ENCODE measurements at places on chromosomes 3 and 15.
A peak's percentile ranks its signal among the peaks of the same experiment; 100 is the strongest.

- no peak for DNase-seq
Measured at GRCh38 chr3:18635215-18635614, 210.1 kb upstream of the SATB1 start.

- DNase-seq, result peak; percentile 60
Measured at GRCh38 chr3:105584003-105584790, 217.5 kb downstream of the ALCAM start.

DNA sequence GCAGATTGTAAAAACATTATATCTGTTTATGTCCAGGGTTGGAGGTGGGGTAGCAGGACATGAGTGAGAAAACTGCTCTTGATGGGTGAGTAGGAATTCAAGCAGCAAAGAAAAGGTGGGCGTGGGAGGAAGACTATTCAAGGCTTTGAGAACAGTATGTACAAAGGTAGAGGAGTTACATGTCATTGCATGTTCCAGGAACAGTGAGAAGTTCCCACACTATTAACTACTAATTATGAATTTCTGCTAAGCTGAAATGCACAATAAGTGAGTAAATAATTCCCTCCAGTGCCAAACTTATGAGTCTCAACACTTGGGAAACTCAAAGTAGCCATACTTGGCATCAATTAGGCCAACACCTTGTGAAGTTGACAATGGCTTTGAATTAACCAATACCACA is 80.1 kb downstream of the SRGAP3 start:
- DNase-seq, result peak; percentile 86

GRCh38 chr3:101042996-101043686 is 49.9 kb upstream of the ABI3BP start:
- peak; percentile 57 for DNase-seq

DNA sequence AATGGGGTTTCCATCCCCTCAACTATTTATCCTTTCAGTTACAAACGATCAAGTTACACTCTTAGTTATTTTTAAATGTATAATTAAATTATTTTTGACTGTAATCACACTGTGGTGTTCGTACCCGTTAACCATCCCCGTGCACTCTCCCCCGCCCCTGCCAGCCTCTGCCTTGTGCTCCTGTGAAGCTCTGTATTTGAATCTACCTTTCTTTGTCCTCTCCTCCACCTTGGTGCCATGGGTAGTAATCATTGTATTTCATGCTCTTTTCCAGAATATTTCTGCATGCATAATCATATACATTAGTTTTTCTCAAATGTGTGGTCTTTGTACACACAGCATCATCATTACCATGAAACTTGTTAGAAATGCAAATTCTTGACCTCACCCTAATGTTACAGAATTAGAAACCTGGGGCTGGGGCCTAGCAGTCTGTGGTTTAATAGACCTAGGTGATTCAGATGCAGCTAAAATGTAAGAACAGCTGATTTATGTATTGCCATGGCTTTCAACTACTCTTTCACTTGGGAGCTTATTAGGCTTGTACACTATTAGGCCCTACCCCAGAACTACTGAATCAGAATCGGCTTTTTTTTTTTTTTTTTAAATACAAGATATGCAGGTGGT is 91.5 kb downstream of the STT3B start:
- no peak for DNase-seq

- no peak for DNase-seq
Measured at GRCh38 chr3:105334138-105334882, 32.4 kb upstream of the ALCAM start.

- no peak for DNase-seq
Measured at GRCh38 chr3:188691665-188692064, 480.1 kb upstream of the TPRG1 start.

DNA sequence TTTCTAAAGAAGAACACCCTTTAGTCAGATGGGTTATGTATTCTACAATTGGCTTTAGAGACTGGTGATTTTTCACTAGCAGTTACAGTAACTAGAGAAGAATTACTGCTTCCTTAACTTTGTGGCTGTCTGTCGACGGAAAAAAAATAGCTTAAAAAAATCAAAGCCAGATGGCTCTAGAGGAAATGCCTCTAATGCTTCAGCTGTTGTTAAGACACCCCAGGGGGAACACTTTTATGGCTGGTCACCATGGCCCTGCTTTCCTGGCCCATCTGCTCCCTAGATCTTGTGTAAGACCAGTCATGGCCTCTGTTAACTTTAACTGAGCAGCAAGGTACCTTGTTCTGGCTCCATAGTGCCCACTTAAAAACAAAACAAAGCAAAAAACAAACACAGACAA is 198.6 kb upstream of the PLSCR5 start:
- no peak for DNase-seq

GRCh38 chr3:11379238-11379823 is 107.1 kb downstream of the ATG7 start:
- DNase-seq, result peak; percentile 59

- DNase-seq, result peak; percentile 47
Measured at GRCh38 chr3:118102737-118103136, 931.9 kb downstream of the IGSF11 start.

GRCh38 chr3:13120289-13120927 is 47.2 kb upstream of the IQSEC1 start:
- no peak for DNase-seq

GRCh38 chr15:76289582-76289981 is 21.7 kb downstream of the ETFA start:
- DNase-seq, result no peak

GRCh38 chr3:127489357-127489756 is 101.2 kb downstream of the TPRA1 start:
- no peak for DNase-seq

DNA sequence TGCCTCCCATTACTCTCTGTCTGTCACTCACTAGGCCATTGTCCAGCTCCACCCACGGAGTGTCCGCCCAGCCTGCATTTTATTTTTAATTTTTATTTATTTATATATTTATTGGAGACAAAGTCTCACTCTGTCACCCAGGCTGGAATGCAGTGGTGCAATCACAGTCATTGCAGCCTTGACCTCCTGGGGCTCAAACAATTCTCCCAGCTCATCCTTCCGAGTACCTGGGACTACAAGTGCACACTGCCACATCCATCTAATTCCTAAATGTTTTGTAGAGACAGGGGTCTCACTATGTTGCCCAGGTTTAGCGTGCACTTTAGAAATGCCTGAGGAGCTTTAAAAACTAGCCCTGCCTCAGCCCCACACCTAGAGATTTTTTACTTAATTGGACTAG is 141.5 kb downstream of the LIPC start:
- DNase-seq, result no peak

GRCh38 chr3:134239538-134239937 is 11.1 kb downstream of the RYK start:
- no peak for DNase-seq

GRCh38 chr3:70943886-70944285 is 631.4 kb upstream of the MDFIC2 start:
- no peak for DNase-seq

DNA sequence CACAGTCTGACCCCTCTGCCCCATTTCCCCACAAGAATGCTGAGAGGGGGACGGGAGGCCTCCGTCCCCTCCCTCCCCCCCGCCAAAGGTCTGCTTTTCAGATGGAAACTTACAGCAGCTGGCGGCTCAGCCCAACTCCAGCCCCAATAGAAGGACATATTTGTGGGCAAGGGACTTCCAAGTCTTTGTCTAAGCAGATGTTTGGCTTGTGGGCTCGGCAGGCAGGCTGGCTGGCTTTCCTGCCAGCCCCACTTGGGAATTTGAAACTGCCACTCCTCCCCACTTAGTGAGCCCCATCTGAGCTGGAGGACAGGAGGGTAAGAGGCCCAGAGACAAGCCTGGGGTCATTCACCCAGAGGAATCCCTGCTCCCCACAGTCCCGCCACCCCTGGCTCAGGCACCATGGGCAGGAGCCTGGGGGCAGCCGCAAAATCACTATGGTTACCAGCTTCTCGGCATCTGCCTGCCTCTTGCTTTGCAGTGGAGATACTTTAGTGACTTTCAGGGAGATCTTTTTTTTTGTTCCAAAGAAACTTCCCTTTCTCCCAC is 53.6 kb downstream of the LMCD1 start:
- DNase-seq, result no peak

- peak; percentile 47 for DNase-seq
Measured at GRCh38 chr3:160804762-160805161, 48.7 kb downstream of the PPM1L start.

DNA sequence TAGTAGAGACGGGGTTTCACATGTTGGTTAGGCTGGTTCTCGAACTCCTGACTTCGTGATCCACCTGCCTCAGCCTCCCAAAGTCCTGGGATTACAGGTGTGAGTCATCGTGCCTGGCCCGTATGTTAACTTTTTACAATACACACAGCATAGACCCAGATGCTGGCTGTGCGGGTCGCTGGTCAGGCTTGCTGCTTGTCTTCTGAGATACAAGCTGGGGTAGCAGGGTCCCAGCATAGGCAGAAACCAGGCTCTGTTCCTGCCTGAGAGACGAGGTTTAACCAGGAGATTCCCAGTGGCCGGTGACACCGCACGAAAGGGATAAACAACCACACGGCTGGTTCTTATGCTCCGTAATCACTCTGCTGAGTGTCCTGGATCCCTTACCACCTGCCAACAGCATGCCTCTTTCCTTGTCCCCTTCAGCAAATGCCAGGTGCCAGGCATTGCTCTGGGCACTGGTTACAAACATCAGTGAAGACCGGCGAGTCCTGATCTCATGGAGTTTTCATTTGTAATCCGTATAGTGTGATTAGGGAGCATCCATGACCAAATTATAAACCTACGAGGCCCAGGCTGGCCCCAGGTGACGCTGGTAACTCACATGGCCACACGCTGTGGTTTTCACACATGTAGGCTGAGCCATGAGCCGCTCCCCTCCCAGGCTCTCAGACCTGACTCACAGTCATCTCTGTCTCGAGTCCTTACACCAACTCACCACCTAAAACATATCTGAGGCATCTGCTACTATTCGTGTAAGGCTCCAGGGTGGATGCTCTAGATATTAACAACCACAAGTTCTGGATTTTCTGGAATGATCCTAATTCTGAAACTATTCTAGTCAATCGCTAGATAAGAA is 125.7 kb downstream of the PDZRN3 start:
- DNase-seq, result peak; percentile 10

DNA sequence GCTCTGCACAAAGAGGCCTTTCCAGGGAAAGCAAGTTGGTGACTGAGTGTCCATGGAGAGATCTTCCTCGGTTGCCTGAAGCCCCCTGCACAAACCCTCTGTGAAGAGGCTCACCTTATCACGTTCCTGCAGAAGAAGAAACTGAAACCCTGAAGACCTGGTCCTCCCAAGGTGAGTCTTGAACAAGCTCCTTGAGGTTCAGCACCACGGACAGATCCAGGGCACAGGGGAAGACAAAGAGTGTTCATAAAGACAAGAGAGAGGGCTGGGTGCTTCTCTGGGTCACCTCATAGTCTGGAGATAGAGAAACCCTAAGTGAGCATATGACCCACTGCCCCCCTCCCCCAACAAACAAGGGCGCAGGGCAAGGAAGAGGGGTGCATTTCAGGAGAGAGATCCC is 21.7 kb upstream of the TBC1D21 start:
- DNase-seq, result peak; percentile 80

DNA sequence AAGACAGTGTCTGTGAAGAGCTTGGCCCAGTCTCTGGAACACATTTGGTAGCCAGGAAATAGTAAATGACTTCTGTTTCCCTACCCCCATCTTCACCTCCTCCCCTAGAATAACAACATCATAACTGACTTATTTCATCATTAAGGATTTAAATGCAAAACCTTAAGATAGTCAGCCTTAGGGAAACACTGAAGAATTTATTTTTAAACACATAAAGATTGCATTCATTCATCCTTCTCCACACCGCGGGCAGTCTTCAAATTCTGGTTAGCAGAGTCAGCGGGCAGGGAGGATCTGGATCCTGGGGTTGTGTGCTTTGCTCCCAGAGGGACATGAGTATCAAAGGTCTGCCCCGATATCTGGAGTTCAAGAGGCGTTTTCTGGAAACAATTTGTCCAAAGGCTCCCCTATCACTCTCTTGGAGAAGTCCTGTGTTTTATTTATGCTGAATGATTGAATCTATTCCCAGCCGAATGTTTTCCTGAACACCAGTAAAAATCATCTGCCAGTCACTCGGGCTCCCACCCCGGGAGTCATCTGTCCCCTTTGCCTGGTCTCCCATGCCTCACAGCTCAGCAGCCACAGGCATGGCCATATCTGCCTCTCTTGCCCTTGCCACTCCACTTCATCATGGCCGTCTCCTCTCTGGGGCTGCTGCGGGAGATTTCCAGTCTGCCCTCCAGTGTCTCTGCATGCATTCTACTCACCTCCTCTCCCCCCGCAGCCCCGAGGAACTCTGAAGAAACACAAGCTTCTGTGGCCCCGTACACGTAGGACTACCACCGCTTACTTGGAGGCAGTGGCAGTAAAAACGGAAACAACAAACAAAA is 234.7 kb upstream of the CTDSPL start:
- DNase-seq, result no peak

- DNase-seq, result no peak
Measured at GRCh38 chr3:43320288-43320687, 33.9 kb downstream of the SNRK start.

DNA sequence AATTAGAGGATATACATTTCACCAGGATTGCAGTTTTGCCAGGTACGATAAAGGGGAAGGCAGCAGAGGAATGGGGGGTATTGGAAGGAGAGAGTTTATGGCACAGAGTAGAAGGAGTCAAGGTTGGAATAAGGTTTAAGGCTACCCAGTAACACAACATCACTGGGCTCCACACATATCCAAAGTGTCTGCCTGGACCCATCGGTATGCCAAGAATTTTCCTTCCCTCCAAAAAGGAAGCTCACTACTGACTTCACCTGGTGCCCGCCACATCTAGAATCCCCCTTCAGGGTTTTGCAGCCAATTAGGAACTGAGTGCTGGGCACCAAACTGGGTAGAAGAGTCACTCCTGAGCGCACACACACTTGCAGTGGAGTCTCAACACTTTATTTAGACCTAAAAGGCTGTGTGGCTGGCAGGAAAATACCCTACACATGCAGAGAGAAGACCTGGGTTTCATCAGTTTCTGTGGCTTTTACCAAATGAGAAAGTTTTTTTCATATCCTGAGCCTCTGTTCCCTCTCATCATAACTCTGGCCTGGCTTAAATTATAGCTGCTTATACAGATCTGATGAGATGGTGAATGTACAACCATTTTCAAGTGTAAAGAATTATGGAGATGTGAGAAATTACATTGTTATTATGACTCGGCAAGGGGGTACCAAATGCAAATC is 190.8 kb upstream of the LPP start:
- no peak for DNase-seq

DNA sequence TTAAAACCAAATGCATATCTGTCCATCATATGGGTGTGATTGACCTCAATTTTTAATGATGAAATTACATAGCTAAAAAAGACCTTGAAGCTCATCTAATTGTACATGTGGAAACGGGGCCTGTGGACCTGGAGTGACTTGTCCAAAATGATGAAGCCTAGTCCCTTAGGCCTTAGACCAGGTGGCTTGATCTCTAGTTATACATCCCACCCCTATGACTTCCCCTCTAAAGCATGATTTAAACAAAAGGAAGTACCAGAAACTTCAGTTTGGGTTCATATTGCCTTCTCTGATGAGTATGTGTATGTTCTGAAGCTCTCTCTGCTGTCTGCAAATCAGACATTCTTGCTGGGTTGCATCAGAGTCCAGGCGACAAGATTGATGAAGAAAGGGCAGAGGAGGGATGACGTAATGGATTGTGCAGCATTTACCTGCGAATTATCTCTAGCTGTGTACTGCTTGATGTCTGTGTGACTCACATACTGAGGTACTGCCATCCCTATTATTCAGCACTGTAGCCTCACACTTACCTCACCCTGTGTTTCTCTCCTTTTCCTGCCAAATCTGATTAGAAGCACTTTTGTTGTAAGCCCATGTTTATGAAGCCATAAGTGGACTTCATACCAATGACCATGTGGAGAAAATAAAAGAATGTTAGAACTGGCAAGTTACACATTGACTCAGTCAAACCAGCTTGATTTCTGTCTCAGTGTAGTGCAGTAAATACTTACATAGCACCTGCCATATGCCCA is 111.5 kb downstream of the FILIP1L start:
- peak; percentile 89 for DNase-seq

Measured in MCF 10A (cell line).